Colonic mucosa (tissue), 4 donors: ENCODE measurements at places on chromosomes 5 and 9. TPM values are rescaled to one million over a fixed set of nuclear protein-coding genes. Genes with fewer than 3 reads are reported as not detected.

GRCh38 chr9:121735793-121736770 is 84.6 kb downstream of the DAB2IP start:
- peak overlapping the region; percentile 95 for H3K27ac ChIP-seq
- H3K36me3 ChIP-seq = no peaks in the 10 kb centered on the region
- H3K27me3 ChIP-seq = no peaks in the 10 kb centered on the region
- H3K4me3 ChIP-seq = peak overlapping the region; percentile 44

Gene HSD17B3
- total RNA-seq = not detected

GRCh38 chr5:167730121-167730520 is 561.3 kb upstream of the WWC1 start:
- DNase-seq = no peak
- H3K4me3 ChIP-seq = no peak overlapping the region
- no peaks in the 10 kb centered on the region for H3K36me3 ChIP-seq

DNA sequence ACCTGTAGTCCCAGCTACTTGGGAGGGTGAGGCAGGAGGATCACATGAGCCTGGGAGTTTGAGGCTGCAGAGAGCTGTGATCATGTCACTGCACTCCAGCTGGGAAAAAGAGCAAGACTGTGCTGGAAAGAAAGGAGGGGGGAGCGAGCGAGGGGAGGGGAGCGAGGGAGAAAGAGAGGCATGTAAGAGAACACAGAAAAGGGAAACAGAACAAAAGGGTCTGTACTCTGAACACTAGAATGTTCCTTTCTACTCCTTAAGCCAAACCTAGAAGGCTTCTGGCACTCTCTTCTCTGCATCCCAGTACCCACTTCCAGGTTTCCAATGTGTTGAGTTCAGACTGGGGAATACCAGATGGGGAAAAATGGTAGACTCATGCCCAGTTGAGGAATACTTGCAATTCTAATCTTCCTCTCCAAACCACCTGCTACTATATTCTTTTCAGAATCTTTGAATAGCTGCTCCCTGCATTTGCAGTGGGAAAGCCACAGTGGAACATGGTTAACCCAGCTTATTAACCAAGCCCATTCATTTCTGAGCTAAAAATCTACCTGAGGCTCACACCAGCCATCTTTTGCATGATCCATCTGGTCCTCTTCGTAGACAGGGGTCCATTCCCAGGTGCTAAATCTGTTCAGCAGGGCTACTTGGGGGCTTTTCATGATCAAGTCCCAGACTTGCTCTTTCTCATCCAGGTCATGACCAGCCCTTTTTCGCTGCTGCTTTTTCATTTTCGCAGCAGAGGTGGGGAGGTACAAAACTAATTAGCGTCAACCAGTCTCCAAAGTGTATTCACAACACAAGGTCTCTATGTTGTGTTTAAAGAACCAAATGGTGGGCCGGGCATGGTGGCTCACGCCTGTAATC is 34.9 kb downstream of the SEMA4D start:
- no peak for DNase-seq
- H3K27me3 ChIP-seq = no peaks in the 10 kb centered on the region
- H3K4me3 ChIP-seq = no peak overlapping the region
- no peaks in the 10 kb centered on the region for H3K4me1 ChIP-seq
- no peak overlapping the region for H3K27ac ChIP-seq

DNA sequence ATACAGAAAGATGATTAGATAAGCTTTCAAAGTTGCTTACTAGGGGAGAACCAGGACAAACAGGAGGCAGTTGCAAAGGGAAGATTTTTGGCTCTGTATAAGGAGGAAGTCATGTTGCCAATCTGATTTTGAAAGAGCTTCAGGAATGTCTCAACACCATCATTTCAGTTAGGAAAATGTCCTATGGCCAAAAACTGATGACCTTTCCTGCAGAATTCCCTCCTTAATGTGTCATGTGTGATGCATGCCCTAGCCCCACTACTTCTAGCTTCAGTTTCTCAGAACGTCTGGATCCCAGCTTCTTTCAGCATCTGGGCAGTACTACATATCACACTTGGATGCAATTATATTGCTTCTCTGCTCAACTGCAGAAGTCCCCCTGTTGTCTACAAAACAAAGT is 211.5 kb upstream of the NREP start:
- DNase-seq = no peak
- no peak overlapping the region for H3K27ac ChIP-seq
- no peak overlapping the region for H3K4me3 ChIP-seq
- H3K4me1 ChIP-seq = no peaks in the 10 kb centered on the region
- H3K36me3 ChIP-seq = no peaks in the 10 kb centered on the region

Gene TMED7
- total RNA-seq = 127 TPM

- H3K4me3 ChIP-seq = no peak overlapping the region
- H3K27me3 ChIP-seq = no peaks in the 10 kb centered on the region
- DNase-seq = no peak
- no peaks in the 10 kb centered on the region for H3K4me1 ChIP-seq
- no peaks in the 10 kb centered on the region for H3K36me3 ChIP-seq
Measured at GRCh38 chr5:153774686-153775085, 264.0 kb downstream of the FAM114A2 start.

Gene ENTPD2
- total RNA-seq = 20.5 TPM

Gene ITK
- total RNA-seq = 2.5 TPM

Gene REEP5
- total RNA-seq = 76.7 TPM

DNA sequence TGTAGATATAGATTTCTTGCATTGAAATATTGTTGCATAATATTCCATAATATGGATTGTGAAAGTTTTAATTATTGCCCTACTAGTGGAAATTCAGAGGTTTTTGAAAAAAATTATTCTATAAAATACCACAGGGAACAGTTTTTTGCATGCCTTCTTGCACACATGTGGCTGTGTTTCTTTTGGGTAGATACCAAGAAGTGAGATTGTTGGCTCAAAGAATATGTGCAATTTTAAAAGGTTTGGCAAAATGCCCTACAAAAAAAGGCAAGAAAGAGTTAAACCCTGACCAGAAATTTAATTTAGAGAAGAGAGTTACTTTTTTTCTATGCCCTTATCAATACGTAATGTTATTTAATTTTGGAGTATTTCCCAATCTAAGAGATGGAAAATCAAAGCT is 270.8 kb upstream of the DAPK1 start:
- no peak overlapping the region for H3K4me3 ChIP-seq
- H3K27me3 ChIP-seq = no peaks in the 10 kb centered on the region
- DNase-seq = no peak
- no peak overlapping the region for H3K27ac ChIP-seq

Gene PAIP1
- 53.1 TPM for total RNA-seq

DNA sequence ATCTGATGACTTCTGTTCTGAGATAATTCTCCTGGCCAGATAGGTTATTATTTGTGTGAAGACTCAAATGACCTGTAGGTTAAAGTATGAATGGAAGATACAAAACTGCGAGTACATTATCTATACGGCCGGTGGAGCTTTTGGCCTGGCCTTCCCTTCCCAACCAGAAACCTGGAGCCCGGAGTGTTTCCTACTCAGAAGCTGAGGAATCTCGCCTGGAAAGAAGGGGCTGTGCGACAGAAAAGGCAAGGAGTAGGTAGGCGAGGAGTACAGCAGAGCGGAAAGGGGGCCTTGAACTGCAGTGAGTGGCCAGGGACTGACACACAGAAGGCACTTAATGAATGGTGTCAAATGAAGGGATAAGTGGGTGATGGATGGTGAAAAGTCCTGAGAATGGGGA is 34.6 kb downstream of the ANGPTL2 start:
- no peaks in the 10 kb centered on the region for H3K4me1 ChIP-seq
- no peaks in the 10 kb centered on the region for H3K27me3 ChIP-seq
- DNase-seq = no peak
- H3K4me3 ChIP-seq = no peak overlapping the region
- H3K27ac ChIP-seq = no peak overlapping the region
- no peaks in the 10 kb centered on the region for H3K36me3 ChIP-seq

- no peak for DNase-seq
- no peaks in the 10 kb centered on the region for H3K4me1 ChIP-seq
- H3K27me3 ChIP-seq = no peaks in the 10 kb centered on the region
- no peak overlapping the region for H3K27ac ChIP-seq
- no peak overlapping the region for H3K4me3 ChIP-seq
Measured at GRCh38 chr9:70205366-70206020, 53.3 kb upstream of the SMC5 start.

Gene SLC34A3
- not detected for total RNA-seq

- no peak overlapping the region for H3K27ac ChIP-seq
- DNase-seq = no peak
- no peaks in the 10 kb centered on the region for H3K4me1 ChIP-seq
- no peak overlapping the region for H3K4me3 ChIP-seq
- no peaks in the 10 kb centered on the region for H3K27me3 ChIP-seq
- no peaks in the 10 kb centered on the region for H3K36me3 ChIP-seq
Measured at GRCh38 chr5:83118471-83118870, 41.1 kb downstream of the XRCC4 start.

DNA sequence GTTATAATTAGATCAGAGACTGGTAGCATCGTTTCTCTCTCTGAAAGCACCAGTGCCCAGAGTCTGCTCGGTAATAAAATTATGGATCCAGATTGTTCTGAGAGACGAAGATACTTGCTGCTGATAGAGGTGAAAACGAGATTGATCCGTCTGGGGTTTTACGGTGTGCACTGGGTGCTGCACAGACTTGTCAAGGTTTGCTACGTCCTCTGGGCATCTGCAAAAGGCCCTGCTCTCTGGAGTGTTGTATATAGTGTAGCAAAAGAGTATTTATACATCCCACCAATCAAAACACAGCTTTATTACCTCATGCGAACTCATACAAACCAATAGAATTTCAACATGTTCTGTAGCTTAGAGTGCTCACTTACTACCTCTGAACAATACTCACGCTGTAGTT is 219.3 kb downstream of the PBX3 start:
- no peaks in the 10 kb centered on the region for H3K27me3 ChIP-seq
- no peaks in the 10 kb centered on the region for H3K4me1 ChIP-seq
- DNase-seq = no peak
- no peak overlapping the region for H3K4me3 ChIP-seq

Gene CD72
- total RNA-seq = 2.7 TPM

Gene SMIM15
- total RNA-seq = 99.6 TPM

DNA sequence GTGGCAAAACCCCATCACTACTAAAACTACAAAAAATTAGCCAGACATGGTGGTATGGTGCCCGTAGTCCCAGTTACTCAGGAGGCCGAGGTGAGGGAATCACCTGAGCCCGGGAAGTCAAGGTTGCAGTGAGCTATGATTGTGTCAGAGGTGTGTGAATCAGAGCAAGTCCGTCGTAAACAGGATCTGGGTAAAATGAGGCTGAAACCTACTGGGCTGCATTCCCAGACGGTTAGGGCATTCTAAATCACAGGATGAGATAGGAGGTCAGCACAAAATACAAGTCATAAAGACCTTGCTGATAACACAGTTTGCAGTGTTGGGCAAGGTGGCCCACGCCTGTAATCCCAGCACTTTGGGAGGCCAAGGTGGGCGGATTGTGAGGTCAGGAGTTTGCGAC is 1.9 kb upstream of the CLTB start:
- DNase-seq = no peak
- no peaks in the 10 kb centered on the region for H3K27me3 ChIP-seq
- no peak overlapping the region for H3K4me3 ChIP-seq
- no peaks in the 10 kb centered on the region for H3K4me1 ChIP-seq

DNA sequence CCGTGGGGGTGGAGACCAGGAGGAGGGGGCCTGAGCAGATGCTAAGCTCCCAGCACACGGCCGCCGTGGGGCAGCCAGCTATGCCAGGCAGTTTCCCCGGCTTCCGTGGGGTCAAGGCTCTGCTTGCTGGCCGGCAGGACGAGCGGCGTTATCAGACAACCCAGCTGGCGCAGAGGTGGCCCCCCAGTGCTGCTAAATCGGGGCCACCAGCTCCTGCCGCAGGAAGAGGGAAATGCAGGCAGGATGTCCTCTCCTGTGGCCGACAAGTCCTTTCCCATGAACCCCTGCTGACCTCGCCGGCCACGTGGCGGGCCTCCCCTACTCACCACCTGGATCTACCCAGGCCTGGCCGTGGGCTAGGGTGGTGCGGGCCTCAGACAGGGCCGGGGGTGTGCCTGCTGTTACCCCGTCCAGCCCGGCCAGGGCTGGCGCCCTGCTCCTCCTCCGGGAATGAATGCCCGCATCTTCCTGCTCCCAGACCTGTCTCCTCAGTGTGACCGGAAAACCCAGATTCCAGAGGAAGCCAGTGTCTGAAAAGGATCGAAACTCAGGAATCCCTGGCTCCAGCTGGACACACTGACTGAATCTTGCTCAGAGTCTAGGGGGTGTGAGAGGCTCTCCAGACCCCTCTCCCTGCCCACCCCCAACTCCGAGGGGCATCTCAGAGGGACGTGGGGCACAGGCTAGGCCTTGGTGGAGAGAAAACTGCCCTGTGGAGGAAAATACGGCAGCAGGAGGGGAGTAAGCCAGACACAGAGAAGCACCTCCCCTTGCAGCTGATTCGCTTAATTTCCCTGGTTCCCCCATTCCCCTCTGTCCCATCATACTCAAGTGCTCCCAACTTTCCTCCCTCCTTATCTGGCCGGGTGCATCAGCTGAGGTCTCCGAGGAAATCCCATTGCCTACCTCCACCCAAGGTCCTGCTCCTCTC is 3.9 kb downstream of the FLT4 start:
- H3K27me3 ChIP-seq = peaks cover 22% of the 10 kb centered on the region
- DNase-seq = no peak
- H3K36me3 ChIP-seq = no peaks in the 10 kb centered on the region
- no peak overlapping the region for H3K27ac ChIP-seq
- H3K4me1 ChIP-seq = no peaks in the 10 kb centered on the region
- no peak overlapping the region for H3K4me3 ChIP-seq

- peak overlapping the region; percentile 72 for H3K4me3 ChIP-seq
- peak; percentile 44 for DNase-seq
- no peaks in the 10 kb centered on the region for H3K27me3 ChIP-seq
- peak overlapping the region; percentile 94 for H3K27ac ChIP-seq
Measured at GRCh38 chr5:74638970-74639806, 1.3 kb downstream of the ENC1 start.
